ENCODE measurements at places on chromosomes 5 and 9. TPM values are rescaled to one million over a fixed set of nuclear protein-coding genes. Genes with fewer than 3 reads are reported as not detected.

DNA sequence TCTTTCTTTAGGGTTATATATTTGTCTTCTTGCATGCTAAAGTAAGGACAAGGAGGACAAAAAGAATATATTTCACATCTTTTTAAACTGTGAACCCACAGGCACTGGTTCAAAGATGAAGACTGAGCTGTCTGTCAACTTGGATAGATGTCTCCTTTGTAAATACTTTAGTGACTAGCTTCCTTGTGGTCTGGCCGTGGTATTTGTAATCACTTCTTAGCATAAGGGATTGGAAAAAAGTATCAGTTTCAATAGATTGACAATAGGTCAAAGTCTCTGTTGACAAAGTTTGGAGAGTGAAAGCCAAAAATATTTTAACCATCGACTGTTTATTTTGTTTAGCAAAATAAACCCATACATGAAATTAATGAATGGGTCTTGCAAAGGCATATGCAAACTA lies 91.4 kb downstream of the TMEM167A start:
- H3K27ac ChIP-seq, result no peak overlapping the region
- H3K4me3 ChIP-seq, result no peak overlapping the region
- H3K4me1 ChIP-seq, result peaks cover 2% of the 10 kb centered on the region

GRCh38 chr9:71740199-71740598 lies 28.1 kb downstream of the CEMIP2 start:
- no peak overlapping the region for H3K27ac ChIP-seq
- no peaks in the 10 kb centered on the region for H3K27me3 ChIP-seq
- H3K36me3 ChIP-seq, result peaks cover 32% of the 10 kb centered on the region

DNA sequence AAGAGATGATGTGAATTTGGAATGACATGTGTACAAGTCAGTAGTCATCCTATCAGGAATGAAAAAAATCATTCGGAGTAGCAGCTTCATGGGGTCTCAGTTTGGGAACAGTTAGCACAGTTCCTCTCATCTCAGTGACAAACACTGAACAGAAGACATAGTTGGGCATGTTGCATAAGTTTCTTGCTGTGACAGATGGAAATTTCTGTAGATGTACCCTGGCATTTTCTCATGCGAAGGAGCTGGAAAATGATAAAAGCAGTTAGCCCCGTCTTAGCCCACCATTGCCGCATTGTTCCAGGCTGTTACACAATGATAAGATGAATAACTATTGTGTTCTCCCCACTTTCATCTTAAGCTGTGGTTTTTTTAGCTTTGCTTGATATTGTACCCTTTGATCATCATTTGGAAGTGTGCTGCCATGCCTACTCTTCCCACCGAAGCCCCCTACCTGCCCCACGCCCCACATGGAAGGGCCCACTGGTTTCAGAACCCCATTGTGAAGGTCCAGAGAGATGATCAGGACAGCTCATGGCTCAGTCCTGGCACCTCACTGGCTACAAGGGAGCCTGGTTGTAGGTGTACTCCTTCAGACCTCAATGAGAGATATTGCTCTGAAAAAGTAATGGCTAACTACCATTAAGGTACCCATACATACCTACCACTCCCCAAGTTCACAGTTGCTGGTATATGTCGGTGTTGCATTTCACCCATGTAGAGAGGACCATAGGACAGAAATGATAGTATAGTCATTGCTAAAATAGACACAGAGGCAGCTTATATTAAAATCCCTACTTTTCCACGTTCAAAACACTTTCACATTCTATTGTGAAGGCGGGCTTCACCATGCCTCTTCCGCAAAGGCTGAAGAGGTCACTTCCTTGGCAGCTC lies 38.8 kb downstream of the SFXN1 start:
- DNase-seq, result peak; percentile 56
- peak overlapping the region; percentile 72 for H3K4me3 ChIP-seq
- peak overlapping the region; percentile 100 for H3K27ac ChIP-seq
- H3K27me3 ChIP-seq, result no peaks in the 10 kb centered on the region
- peaks cover 82% of the 10 kb centered on the region for H3K4me1 ChIP-seq

DNA sequence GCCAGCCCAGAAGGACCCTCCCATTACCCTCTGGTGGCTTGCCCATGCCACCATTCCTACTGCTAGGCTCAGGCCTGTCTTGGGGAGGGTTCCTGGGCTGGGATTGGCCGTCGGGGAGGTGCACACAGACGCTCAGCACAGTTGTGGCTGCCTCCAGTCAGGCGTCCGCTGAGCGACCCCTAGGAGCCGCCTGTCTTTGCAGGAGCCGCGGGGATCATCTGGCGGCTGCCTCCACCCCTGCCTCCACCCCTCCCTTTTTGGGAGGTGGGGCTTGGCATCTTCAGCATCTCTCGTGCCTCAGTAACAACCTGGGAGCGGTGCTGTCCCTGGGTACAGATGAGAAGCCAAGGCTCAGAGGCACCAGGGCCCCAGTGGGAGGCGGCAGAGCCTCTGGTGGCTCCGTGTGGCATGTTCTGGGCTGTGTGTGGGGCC lies 39.6 kb downstream of the RXRA start:
- no peak for DNase-seq
- no peak overlapping the region for H3K27ac ChIP-seq
- no peaks in the 10 kb centered on the region for H3K36me3 ChIP-seq
- no peak overlapping the region for H3K4me3 ChIP-seq
- no peaks in the 10 kb centered on the region for H3K27me3 ChIP-seq

DNA sequence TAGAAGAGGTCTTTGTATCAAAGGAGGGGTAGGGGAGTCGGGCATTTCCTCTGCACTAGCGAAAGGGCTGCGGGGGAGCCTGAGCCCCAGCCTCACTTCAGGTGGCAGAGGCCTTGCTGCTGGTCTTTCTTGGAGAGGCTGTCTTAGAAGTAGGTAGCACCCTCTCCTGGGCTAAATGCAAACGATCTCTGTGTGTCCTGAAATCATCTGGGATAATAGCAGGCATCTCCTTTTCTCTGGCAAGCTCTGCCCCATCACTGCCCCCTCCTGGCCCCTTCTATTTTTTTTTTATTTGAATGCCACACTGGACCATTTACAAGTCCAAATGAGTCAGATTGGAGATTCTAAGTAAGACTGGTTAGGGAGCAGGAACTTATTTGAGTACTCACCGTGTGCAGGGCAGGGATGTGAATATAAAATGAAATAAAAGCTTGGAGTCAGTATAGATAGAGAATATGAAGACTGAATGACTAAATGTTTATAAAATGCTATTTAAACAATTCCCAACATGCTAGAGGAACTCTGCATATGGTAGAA lies 137.1 kb downstream of the FGF1 start:
- no peak overlapping the region for H3K27ac ChIP-seq
- H3K4me1 ChIP-seq, result peaks cover 11% of the 10 kb centered on the region
- peak; percentile 17 for DNase-seq

MARVELD2 gene
- total RNA-seq, result 0.31 TPM

FOXD1 gene
- 0.45 TPM for total RNA-seq

SPATA31D1 gene
- not detected for total RNA-seq

GRCh38 chr9:85994191-85994590 lies 53.2 kb downstream of the NAA35 start:
- H3K4me3 ChIP-seq, result no peak overlapping the region
- no peak for DNase-seq
- H3K4me1 ChIP-seq, result peaks cover 4% of the 10 kb centered on the region
- no peaks in the 10 kb centered on the region for H3K27me3 ChIP-seq
- H3K36me3 ChIP-seq, result peaks cover 49% of the 10 kb centered on the region

- no peak overlapping the region for H3K27ac ChIP-seq
- no peaks in the 10 kb centered on the region for H3K4me1 ChIP-seq
- no peak for DNase-seq
- no peak overlapping the region for H3K4me3 ChIP-seq
Measured at GRCh38 chr9:108389056-108389455, 466.7 kb downstream of the ACTL7B start.

SLC6A18 gene
- not detected for total RNA-seq

- H3K27ac ChIP-seq, result no peak overlapping the region
- no peak overlapping the region for H3K4me3 ChIP-seq
- no peaks in the 10 kb centered on the region for H3K27me3 ChIP-seq
- no peaks in the 10 kb centered on the region for H3K4me1 ChIP-seq
Measured at GRCh38 chr9:28956116-28956880, 1383.0 kb upstream of the C9orf72 start.

DNA sequence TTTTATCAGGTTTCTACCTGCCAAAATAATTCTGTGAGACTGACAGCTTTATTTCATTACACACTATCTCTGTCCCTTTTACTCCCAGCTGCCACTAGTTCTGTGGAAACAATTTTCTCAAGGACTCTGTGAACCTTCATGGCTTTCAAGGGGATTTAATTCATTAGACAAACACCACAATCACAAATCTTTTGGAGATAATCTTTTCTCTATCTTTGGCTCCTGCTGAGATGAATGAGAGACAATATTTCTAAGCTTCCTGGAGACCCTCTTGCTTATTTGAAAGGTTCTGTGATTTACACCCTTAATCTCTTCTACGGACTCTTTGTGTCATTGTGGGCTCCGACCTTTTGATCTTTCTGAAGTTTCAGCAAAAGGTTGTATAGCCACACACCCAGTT lies 222.6 kb downstream of the PRDM9 start:
- DNase-seq, result no peak
- H3K27me3 ChIP-seq, result no peaks in the 10 kb centered on the region
- no peaks in the 10 kb centered on the region for H3K4me1 ChIP-seq
- H3K27ac ChIP-seq, result no peak overlapping the region

SLC34A1 gene
- total RNA-seq, result not detected

DNA sequence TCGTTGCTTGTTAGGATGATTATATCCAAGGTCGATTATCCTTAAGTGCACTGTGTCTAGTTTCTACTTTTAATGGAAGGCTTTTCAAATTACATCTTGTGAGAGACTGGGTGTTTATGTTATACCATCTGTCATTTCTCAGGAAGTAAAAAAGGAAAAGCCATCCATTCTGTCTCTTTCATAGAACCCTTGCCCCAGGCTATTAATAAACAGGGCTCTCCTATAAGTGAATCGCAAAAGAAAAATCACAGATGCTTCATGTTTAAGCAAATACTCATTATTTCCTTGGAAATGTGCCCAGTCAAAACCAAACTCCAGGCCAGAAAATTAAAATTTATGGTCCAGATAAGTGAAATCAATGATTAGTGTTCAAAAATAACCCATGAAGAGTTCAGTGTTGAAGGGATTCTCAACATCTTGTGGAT lies 58.1 kb downstream of the STARD4 start:
- no peaks in the 10 kb centered on the region for H3K27me3 ChIP-seq
- DNase-seq, result no peak
- no peak overlapping the region for H3K27ac ChIP-seq
- H3K36me3 ChIP-seq, result peaks cover 34% of the 10 kb centered on the region

- no peaks in the 10 kb centered on the region for H3K27me3 ChIP-seq
- no peak overlapping the region for H3K4me3 ChIP-seq
- H3K4me1 ChIP-seq, result peaks cover 2% of the 10 kb centered on the region
- no peak for DNase-seq
- H3K27ac ChIP-seq, result no peak overlapping the region
Measured at GRCh38 chr5:10266137-10266536, 16.1 kb downstream of the CCT5 start.

DNA sequence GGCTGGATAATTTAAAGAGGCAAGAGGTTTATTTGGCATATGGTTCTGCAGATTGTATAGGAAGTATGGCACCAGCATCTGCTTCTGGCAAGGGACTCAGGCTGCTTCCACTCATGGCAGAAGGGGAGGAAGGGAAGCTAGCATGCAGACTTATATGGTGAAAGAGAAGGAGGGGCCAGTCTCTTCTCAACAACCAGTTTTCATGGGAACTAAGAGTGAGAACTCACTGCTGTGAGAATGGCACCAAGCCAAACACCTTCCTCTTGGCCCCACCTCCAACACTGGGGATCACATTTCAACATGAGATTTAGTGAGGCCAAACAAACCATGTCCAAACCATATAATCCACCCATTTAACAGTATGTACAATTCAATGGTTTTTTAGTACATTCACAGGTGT lies 113.3 kb upstream of the SHB start:
- peaks cover 10% of the 10 kb centered on the region for H3K4me1 ChIP-seq
- H3K4me3 ChIP-seq, result no peak overlapping the region
- no peak for DNase-seq
- no peak overlapping the region for H3K27ac ChIP-seq

RNF208 gene
- 7.1 TPM for total RNA-seq

FOXD4L4 gene
- not detected for total RNA-seq

- no peak overlapping the region for H3K4me3 ChIP-seq
- peaks cover 1% of the 10 kb centered on the region for H3K4me1 ChIP-seq
- no peaks in the 10 kb centered on the region for H3K36me3 ChIP-seq
- DNase-seq, result no peak
Measured at GRCh38 chr5:158458086-158458485, 599.1 kb upstream of the CLINT1 start.

DNA sequence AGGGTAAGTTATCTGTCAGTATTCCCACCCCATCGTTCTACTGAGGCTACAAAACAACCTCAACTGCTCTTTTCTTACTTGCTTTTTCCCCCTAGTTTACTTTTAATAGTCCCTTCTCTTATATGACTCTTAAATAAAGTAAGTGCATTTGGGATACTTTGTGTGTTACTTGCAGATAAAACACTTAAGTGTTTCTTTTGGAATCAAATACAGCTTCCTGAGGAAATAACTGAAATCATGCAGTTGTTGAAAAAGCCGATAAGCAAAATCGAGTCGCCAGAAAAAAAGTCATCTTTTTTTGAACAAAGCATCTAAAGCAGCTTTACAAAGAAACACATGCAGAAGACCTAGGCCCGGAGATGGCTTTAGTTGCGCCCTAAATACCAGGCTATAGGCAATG lies 53.5 kb upstream of the EPB41L4A start:
- H3K4me3 ChIP-seq, result no peak overlapping the region
- no peaks in the 10 kb centered on the region for H3K4me1 ChIP-seq
- no peak overlapping the region for H3K27ac ChIP-seq
- H3K27me3 ChIP-seq, result peaks cover 16% of the 10 kb centered on the region

- DNase-seq, result peak; percentile 35
- no peak overlapping the region for H3K4me3 ChIP-seq
- H3K27me3 ChIP-seq, result peaks cover 6% of the 10 kb centered on the region
- H3K4me1 ChIP-seq, result peaks cover 7% of the 10 kb centered on the region
- no peaks in the 10 kb centered on the region for H3K36me3 ChIP-seq
Measured at GRCh38 chr9:6054280-6055099, 39.1 kb upstream of the RANBP6 start.

DNA sequence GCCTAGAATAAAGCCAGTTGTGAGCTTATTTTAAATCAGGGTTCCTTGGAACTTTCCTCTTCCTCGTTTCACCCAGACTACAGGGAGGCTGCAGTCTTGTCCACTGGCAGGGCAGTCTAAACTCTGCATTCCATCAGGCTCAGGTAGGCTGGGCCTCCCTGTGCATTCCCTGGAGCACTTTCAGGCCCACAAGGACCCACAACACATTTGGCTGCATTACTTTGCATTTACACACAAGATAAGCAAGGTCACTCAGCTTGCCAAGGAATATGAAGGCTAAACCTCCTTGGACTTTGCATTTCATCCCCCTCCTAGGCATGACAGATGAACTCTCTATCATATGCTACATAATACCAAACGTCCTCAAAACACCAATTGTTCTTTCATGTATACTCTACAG lies 104.2 kb downstream of the MARCHF3 start:
- no peak for DNase-seq
- H3K27ac ChIP-seq, result no peak overlapping the region
- no peaks in the 10 kb centered on the region for H3K36me3 ChIP-seq
- H3K4me3 ChIP-seq, result no peak overlapping the region
- no peaks in the 10 kb centered on the region for H3K4me1 ChIP-seq
- H3K27me3 ChIP-seq, result no peaks in the 10 kb centered on the region

GRCh38 chr5:174294891-174295620 lies 249.6 kb downstream of the NSG2 start:
- no peak overlapping the region for H3K4me3 ChIP-seq
- peaks cover 2% of the 10 kb centered on the region for H3K4me1 ChIP-seq
- no peaks in the 10 kb centered on the region for H3K36me3 ChIP-seq
- no peak overlapping the region for H3K27ac ChIP-seq
- H3K27me3 ChIP-seq, result no peaks in the 10 kb centered on the region
- no peak for DNase-seq

Measured in activated naive CD8-positive, alpha-beta T cell treated with anti-CD3 and anti-CD28 coated beads for 36 hours (primary cell).